Foreskin keratinocyte (primary cell): ENCODE measurements at places on chromosomes 12 and 14.
A peak's percentile ranks its signal among the peaks of the same experiment; 100 is the strongest.

- no peak for DNase-seq
These were observed 85.4 kb downstream of the WSCD2 start for GRCh38 chr12:108214486-108214885.

DNA sequence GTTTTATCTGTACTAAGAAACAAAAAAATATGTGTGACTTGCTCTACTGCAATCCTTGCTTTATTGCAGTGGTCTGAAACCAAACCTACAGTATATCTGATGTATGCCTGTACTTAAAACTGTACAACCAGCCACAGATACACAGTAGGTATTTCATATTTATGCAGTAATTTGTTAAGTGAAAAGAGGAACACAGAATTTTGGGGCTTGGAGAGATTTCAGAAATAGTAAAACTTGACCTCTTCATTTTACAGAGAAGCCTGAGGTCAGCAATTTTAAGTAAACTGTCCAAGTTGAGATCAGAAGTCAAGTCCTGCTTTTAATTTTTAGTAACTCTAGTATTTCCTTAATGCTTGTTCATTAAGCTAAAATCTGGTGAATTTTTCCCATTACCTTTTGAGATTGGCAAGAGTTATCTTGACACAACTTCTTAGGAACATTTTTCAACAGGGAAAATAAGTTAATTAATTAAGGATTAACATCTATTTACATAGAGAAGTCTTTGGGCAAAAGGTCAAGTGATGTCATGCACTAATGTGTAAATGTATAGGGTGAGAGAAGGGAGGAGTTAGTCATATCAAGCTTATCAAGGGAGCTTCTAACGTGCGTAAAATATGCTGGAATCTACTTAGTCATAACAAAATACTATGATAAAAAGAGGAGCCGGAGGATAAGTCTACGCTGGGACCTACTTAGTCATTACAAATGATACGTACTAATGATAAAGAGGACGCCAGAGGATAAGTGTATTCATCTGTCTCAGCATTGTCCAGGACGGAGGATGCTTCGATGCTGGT is 66.0 kb upstream of the GTF2A1 start:
- peak; percentile 58 for DNase-seq

GRCh38 chr14:24411443-24412389 is 12.9 kb downstream of the NYNRIN start:
- DNase-seq, result no peak

GRCh38 chr12:27999970-28000369 is 27.4 kb upstream of the PTHLH start:
- DNase-seq, result no peak
